ENCODE measurements at places on chromosomes 11 and 22. TPM values are rescaled to one million over a fixed set of nuclear protein-coding genes. Genes with fewer than 3 reads are reported as not detected.

SGSM1 gene
- 8.6 TPM for total RNA-seq

SCARF2 gene
- total RNA-seq: 1.6 TPM

CCDC188 gene
- total RNA-seq: 0.82 TPM

OR52N4 gene
- not detected for total RNA-seq

All from frontal cortex (tissue), 4 donors.